ENCODE measurements at places on chromosomes 11 and 22.
A peak's percentile ranks its signal among the peaks of the same experiment; 100 is the strongest.

DNA sequence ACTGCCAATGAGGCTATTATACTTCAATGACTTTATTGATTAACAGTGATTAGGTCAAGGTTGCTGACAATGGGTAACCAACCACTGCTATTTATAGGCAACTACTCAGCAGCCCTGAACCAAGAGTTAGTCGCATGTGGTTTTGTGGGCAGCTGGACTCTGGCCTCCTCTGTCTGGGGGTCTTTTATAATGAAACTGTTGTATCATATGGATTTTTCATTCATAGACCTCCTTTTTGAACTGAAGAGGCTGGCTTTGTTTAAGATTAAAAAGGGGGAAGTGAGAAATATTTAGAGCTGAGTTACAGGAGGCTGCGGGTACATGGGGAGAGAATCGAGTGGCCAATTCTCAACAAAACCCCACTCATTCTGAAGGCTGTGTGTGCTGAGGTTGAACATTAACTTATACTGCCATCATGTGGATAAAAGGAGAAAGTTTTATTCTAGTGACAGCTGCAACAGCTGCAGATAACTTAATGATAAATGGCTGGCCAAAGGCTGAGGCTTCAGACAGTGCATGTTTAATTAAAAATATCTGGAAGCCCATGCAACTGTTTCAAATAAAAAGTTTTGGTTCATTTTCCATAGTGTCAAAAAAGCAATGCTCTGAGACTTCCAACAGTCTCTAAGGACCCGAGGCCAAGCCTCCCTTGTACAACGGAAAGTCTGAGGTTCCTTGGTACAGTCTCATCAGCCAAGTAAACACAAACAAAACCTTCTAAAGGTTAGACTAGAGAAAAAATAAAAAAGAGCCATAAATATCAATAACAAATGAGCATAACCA lies 682.6 kb downstream of the KCNA4 start:
- peak; percentile 49 for DNase-seq

GRCh38 chr11:130512662-130513061 lies 64.2 kb downstream of the ADAMTS15 start:
- no peak for DNase-seq

DNA sequence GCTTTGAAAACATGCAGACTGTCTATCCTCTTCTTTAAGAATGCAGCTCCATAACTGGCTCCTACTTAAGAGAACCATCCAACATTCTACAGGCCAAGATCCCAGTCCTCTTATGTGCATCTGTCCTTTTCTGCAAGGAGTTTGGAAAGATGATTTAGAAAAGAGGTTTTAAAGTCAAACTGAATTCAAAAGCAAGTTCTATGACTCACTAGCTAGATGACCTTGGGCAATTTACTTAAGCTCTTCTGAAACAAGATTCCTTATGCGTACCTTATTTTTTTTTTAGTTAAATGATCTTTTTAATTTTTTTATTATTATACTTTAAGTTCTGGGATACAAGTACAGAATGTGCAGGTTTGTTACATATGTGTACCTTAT lies 29.2 kb downstream of the GUCY1A2 start:
- DNase-seq: no peak

GRCh38 chr22:47631571-47632102 lies 869.2 kb downstream of the TBC1D22A start:
- DNase-seq: no peak

GRCh38 chr11:120903686-120904085 lies 120.2 kb upstream of the TBCEL start:
- DNase-seq: no peak

DNA sequence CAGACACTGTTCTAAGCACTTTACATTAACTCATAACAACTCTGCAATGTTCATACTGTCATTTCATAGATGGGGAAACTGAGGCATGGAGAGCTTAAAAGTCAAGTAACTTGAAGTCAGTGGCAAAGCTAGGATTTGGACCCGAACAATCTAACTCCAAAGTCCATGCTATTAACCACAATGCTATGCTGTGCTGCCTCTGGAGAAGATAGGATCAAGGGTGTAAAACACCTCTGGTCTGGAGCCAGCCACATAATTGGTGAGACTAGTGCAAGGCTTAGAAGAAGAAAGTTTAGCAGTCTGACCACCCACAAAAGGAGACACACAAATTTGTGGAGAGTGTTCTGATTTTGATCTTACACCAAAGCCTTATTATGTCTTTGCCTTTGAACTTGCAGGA lies 43.7 kb downstream of the ARFGAP2 start:
- DNase-seq: no peak

DNA sequence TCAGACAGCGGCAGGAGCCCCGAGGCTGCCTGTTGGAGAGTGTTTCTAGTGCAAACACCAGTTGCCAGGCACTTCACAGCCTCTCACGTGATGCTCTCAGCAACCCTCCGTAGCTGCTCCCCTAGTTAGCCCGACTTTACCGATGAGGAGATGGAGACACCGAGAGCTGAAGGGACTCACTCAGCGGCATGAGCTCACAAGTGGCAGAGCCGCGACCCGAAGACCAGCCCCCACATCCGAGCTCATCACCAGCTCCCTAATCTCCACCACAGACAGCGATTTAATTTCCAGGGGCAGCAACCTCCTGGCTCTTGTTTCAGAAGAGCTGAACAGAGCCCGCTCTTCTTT lies 28.7 kb upstream of the RTL6 start:
- DNase-seq: no peak

Data from fibroblast of the conjunctiva (primary cell).